Mesothelial cell of epicardium (in vitro differentiated cells): ENCODE measurements at places on chromosomes 5 and 9.

- DNase-seq, result no peak
These were observed 199.6 kb downstream of the DCP2 start for GRCh38 chr5:113176196-113176595.

GRCh38 chr9:91271156-91271555 is 90.6 kb downstream of the AUH start:
- no peak for DNase-seq

- peak; percentile 74 for DNase-seq
These were observed 928 bp downstream of the MCTP1 start for GRCh38 chr5:95283761-95284571.

DNA sequence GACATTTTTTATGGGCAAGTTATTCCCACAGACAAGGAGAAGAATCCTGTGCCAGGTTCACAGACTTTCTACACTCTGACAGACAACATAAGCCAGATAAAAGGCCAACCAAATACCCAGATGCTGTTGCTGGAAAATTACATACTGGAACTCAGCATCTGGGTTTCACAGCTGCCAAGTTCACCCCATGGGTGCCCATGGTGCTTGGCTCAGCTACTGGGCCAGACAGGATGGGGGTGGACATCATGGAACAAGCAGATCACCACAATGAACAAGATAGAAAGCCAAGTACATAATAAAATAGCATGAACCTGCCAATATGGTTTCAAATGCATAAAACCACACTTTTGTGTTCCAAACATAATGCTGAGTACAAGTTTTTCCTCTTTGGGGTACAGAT is 999.8 kb downstream of the NR2F1-AS1 start:
- no peak for DNase-seq

GRCh38 chr9:124590889-124591641 is 83.9 kb upstream of the NR5A1 start:
- no peak for DNase-seq

DNA sequence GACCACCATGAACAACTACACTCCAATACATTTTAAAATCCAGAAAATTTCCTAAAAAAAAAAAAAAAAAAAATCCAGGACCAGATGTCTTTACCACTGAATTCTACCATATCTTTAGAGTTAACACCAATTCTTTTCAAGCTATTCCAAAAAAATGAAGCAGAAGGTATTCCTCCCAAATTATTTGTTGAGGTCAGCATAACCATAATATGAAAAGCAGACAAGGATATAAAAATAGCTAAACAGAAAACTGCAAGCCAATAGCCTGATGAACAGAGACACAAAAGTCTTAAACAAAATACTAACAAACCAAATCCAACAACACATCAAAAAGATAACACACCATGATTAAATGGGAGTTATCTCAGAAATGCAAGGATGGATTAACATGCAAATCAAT is 695.4 kb downstream of the PTPRD start:
- DNase-seq, result no peak

DNA sequence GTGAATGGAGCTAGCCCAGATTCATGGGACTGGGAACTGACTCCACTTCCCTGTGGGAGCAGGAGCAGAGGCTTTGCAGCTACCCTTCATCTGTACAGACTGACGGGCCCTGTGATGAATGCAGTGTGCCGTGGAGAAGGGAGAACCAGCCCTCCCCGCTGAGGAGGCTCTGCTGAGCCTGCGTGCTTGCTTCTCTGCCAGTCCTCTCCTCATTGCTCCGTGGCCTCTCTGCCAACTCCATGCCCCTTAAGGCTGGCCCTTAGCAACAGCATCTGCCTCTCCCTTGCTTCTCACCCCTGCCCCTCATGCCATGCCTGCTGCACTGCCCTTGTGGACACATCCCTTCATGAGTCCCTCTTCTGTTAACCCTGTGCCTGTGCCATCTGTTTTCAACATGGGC is 53.6 kb downstream of the GADD45G start:
- no peak for DNase-seq

GRCh38 chr5:147887026-147887627 is 8.6 kb downstream of the SCGB3A2 start:
- no peak for DNase-seq

DNA sequence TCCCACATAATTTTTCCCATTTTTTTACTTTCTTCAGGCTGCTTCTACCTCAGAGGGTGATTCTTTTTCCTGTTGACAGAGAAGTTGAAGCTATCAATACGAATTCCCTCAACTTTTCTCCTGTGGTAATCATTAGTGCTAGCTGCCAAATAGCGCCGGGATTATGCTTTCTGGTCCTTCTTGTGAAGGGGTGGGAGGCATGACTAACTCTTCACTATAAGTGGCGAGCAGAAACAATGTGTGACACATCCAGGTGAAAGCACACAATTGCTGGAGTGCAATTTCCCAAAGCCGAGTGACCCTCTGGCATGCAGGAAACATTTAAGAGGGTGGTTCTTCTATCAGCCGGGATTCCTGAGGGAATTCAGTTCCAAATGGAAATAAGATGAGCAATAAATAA is 56.0 kb downstream of the TRPC7 start:
- DNase-seq, result no peak

- no peak for DNase-seq
These were observed 88.7 kb downstream of the CFAP90 start for GRCh38 chr5:7762267-7762666.

GRCh38 chr5:167460449-167461020 is 830.9 kb upstream of the WWC1 start:
- DNase-seq, result no peak

GRCh38 chr9:128421482-128421996 is 882 bp downstream of the CERCAM start:
- DNase-seq, result no peak

GRCh38 chr5:9667906-9668305 is 37.8 kb upstream of the TAS2R1 start:
- DNase-seq, result no peak

GRCh38 chr9:133942206-133942975 is 49.7 kb downstream of the VAV2 start:
- DNase-seq, result peak; percentile 8

DNA sequence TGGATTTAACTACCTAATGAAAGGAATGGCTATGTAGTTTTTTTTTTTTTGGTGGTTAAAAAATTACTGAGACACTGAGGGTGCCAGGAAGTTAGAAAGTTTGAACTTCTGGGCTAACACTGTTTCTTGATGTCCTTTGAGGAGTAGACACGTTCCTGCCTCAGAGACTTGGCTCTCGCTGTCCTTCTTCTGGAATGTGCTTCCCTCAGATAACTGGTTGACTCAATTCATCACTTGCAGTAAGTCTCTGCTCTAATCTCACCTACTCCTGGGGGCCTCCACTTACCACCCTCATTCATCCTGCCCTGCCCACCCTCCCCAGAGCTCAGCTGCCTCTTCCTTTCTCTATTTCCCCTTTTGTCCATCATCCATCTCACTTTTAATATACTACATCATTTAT is 167.0 kb downstream of the YTHDC2 start:
- DNase-seq, result no peak

GRCh38 chr9:117377046-117377445 is 37.8 kb downstream of the ASTN2 start:
- no peak for DNase-seq

DNA sequence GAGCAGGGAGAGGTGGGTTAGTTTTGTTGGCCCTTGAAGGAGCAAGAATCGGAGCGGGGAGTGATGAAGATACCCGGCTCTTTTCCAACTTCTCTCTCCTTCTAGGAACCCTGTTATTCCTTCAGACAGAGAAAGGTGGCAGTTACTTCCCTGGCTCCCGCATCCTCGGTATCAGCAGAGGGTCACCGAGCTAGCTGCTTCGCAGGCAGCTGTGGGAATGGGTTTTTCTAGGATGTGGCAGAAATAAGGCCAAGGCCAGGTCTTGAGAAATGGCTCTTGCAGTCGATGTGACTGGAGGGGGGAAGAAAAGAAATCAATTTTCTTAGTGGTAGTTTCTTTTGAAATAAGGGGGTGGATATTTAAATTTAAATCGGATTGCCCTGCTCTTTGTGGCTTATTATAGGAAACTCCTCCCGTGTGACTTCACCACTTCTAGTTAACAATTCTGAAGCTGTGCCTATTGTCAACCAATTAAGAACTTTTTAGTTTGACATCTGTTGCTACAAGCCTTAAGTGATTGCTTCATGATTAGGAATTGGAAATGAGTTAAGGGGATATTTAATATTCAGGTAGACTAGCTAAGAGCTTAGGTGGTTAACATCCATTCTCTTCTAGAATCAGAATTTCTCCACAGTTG is 1.4 kb downstream of the SAP30L start:
- DNase-seq, result no peak

- DNase-seq, result no peak
These were observed 408.8 kb downstream of the CDH10 start for GRCh38 chr5:24235946-24236345.

DNA sequence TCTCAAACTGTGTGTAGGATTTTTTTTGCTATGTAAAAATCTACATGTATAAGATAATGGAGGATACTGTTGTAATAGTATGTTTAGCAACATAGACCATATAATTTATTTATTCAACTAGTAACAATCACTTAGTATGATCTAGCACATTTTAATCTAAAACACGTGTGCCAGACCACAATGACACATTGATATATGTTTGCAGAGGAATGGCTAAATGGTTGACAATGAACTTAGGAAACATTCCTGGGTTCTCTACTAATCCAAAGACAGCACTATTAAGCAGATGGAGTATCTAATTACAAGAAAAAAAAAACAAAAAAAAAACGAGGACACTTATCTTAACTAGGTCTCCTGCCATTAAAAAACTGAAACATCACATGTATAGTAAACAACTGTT is 261.7 kb upstream of the PAPPA start:
- DNase-seq, result no peak

DNA sequence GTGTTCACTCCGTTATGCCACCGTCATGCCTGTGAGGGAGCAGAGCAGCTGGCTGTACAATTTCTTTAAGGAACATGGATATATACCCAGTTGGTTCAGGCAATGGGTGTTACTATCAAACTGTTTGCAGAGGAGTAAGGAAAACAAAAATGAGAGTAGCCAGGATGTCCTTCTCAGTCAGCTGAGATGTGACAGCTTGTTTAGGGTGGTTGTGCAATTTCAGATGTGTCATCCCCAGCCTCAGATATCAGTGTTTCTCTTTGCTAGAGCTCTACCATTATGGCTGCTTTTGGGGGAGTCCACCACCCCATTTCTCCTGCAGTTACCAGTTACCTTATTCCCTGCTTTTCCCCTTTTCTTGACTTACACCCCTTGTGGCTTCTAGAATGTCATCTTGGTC is 135.2 kb upstream of the SLC24A2 start:
- no peak for DNase-seq

GRCh38 chr5:131068893-131069643 is 96.0 kb downstream of the HINT1 start:
- no peak for DNase-seq

DNA sequence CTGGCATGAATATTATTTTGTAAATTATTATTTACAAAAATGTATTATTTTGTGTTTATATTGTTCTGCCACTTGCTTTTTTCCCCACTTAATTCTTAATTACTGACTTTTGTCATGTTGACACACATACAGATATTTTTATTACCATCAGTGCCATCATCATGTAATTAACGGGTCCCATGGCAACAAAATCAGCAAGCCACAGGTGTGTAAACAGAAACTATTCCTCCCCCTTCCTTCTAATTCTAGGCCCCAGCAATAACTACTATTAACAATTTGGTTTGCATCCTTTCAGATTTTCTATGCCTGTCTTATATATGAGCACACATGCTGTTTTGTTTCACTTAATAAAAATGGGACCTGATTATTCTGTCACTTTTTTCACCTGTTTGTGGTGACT is 29.3 kb downstream of the CYFIP2 start:
- DNase-seq, result no peak

DNA sequence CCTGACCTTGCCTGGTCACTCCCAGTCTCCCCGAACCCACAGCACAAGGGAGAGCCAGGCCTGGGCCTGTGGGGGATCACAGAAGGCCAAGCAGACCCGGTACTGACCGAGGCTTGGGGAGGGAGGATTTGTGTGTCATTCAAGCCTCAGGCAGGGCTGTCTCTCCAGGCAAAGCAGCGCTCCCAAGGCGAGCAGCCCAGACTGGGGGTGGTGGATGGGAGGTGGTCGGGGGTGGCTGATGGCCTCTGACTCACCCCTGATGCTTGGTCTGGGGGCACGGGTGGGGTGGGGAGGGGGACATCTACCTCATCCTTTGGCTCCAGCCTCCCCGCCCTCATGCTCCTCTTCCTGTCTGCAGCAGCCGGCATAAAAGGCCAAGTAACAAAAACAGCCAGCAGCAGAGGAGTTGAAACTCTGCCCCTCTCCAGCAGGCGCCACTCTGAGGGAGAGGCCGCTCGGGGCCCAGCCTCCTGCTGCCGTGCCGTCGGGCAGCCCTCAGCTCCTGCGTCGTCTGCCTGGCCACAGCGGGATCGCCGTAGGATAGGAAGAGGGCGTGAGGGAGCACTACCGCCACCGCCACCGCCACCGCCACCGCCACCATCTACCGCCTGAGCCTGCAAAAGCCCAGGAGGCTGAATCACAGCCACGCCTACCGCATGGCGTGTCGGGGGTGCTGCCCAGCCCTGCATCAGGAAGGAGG is 166.0 kb downstream of the OLFM1 start:
- DNase-seq, result no peak

DNA sequence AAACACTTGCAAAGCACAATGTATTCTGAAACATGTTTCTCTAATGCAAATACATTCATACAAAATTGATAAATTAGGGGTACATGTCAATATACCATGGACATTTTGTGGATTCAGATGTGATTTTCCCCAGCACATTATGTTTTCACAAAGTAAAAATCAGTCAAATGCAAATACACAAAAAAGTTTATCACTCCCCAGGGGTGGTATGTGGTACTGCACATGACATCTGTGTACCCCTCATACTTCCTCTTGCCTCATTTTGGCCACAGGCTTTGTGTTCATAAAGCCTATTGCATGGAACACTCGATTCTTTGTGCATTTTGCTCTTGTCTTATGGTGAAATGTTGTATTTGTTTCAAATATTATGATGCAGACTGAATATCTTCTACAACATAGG is 116.8 kb upstream of the PDE4D start:
- DNase-seq, result no peak

DNA sequence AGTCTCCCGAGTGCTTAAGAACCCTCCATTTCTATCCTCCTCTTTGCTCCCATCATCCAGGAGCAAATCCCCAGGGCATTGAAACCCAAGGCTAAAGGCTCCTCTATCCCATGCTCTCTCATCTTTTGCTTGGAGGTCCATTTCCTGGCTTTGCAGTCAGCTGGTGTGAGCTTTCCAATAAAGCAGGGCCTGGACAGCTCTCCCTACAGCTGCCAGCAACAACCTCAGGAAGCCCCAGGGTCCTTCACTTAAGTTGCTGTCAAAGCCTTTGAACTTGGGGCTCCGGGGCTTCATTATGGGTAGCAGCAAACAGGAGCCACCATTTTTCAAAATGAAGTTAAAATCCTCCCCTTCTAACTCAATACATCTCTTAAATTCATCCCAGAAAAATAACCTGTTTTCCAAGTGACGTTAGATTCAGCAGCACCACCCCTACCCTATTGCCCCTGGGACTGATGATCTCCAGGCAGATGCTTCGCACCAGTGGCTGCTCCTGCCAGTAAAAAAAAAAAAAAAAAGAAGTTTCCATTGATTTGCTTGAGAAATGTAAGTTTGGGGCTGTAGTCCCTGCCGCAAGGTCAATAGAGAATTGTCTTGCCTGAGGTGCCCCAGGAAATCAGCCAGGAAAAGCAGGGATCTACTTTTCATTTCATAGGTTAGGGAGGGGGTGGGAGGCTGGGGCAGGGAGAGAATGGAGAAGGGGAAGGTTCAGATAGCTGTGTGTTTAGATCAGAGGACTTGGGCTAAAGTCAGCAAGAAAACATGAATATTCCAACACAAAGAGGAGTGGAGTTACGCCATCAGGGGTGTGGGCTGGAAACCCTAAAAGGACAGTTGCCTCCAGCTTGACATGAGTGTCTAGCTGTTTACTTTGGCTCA is 83.8 kb upstream of the IL6ST start:
- no peak for DNase-seq
